GM10248 (cell line): ENCODE measurements at places on chromosomes 12 and 14.

- no peak for DNase-seq
These were observed 33.5 kb downstream of the RBM19 start for GRCh38 chr12:113932381-113933196.

DNA sequence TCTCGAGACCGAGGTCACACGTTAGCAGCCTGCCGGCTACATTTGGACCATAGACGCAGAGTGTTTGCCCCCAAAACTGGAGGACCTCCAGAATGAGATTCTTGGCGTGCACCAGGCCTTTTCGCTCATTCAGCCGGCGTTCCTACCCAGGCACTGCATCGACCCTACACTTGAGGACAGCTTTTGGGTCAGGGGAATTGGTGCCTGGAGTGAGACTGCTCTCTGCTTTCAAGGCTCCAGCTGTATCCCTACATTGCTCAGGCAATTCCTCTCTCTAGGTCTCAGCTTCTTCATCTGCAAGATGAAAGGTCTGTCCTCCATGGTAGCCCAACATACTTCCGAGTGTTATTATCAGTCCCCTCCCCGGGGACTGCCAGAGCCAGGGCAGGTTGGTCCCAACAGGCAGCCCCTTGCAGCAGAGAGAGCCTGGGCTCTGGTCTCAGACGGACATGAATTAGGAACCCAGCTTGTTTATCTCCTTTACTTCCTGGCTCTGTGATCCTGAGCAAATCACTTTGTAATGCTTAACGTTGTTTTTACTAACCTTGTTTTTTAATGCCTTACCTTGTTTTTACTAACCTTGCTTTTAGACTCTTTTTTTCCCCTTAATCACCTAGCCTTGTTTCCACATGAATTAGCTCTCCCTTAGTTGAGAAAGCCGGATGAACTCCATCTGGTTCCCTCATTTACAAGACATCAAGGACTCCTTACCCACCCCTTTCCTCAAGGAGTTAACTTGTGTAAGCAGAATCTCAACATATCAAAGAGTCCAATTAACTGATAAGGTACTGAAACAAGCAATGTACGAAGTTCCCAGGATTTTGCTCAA lies 892 bp downstream of the TCHP start:
- no peak for DNase-seq

- no peak for DNase-seq
These were observed 3.2 kb upstream of the KRT2 start for GRCh38 chr12:52655251-52655650.

GRCh38 chr14:94113908-94114588 lies 3.5 kb downstream of the IFI27 start:
- DNase-seq, result no peak

- DNase-seq, result no peak
These were observed 79.3 kb downstream of the GTF2A1 start for GRCh38 chr14:81141426-81141825.

- no peak for DNase-seq
These were observed 419.0 kb upstream of the CCDC196 start for GRCh38 chr14:66066981-66067776.

GRCh38 chr12:104697186-104697585 lies 240.4 kb downstream of the CHST11 start:
- DNase-seq, result no peak
